ENCODE measurements at places on chromosomes 2 and 18.

DNA sequence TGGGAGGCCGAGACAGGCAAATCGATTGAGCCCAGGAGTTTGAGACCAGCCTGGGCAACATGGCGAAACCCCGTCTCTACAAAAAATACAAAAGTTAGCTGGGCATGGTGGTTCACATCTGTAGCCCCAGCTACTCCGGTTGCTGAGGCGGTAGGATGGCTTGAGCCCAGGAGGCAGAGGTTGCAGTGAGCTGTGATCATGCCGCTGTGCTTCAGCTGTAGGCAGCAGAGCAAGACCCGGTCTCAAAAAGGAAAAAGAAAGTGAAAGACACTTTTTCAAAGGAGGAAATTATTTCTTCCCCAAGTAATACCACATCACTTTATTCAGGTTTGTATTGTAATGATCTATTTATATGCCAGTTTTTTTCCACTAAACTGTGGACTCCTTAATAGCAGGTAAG lies 35.7 kb upstream of the TAF4B start:
- DNase-seq = peak; percentile 73

- DNase-seq = no peak
These were observed 81.3 kb downstream of the ANKRD12 start for GRCh38 chr18:9217743-9218451.

GRCh38 chr18:42578792-42579191 lies 536.7 kb downstream of the RIT2 start:
- DNase-seq = no peak

GRCh38 chr2:73614105-73614504 lies 28.1 kb downstream of the NAT8 start:
- DNase-seq = no peak

GRCh38 chr2:233470011-233470687 lies 96.4 kb downstream of the USP40 start:
- no peak for DNase-seq

DNA sequence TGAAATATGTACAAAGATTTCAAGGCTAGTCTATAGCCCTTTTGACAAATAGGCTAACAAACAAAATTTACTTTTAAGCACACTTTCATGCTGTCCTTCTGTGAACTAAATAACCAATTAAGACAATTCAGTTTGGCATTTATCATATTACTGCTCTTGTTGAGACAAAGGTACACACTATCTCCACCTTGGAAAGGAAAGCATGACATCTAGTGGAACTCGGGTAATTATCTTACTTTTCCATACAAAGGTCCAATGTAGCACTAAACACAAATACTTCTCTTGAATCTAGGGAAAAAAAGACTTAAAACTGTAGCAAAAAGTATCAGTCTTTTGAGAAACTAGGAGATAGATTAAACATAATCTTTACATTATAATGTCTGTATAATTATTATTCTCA lies 125.0 kb upstream of the CD226 start:
- DNase-seq = no peak

GRCh38 chr18:56468396-56468795 lies 170.0 kb downstream of the TXNL1 start:
- DNase-seq = no peak

- no peak for DNase-seq
These were observed 73.2 kb downstream of the MBP start for GRCh38 chr18:77059294-77059916.

DNA sequence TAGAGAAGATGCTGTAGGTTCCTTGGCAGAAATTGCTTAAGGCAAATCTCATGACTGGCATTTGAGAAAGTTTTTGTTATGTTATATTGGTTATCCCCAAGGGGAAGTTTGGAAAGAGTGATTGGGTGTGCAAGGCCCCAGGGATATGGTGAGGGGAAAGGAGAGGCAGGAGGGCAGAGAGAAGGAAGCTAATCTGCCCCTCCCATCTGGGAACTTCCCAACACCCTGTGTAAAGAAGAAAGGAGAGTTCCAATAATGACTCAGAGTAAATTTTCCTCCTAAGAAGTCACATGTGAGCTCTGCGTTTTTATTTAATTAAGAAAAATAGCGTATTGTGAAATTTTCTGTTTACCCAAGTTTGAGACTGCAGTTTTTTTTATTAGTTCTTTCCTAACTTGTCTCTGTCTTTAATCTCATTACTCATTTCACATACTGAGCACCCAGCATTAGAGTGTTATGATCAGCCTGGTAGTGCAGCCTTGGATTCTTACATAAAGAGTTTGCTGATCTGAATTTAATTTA lies 3.1 kb upstream of the KYNU start:
- no peak for DNase-seq

DNA sequence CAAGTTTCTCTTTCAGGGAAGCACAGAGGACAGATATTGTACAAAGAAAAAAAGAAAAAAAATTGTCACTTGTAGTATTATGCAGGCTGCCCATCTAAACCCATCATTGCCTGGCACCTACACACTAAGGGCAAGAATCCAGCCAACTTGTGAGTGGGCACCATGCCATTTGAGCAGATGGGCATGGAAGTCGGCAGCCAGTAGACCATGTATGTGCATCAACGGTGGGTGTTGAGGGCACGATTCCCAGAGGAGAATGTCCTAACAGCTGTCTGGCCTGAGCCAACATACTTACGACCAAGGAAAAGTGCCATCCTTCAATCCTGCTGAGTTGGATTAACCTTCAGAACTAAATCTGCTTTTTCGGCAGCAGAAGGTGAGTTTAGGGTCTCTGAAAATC lies 63.9 kb downstream of the ARHGAP15 start:
- DNase-seq = no peak

DNA sequence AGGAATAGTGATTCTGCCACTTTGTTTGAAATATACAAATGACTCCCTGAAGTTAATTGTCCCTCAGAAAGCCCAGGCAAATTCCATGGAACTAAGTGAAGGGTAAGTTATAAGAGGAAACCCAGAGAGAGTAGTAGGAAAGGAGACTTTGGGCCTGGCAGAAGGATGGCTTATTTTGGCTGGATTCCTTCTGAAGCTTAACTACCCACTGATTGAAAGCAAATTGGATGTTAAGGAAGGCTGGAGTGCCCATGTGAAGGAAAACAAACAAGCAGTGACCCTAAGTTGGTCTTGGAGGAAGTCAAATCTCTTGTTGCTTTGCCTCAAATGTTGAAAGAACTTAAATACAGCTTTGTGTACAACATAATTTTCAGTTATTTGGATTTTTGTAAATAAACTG lies 1106.4 kb upstream of the ZEB2 start:
- no peak for DNase-seq

GRCh38 chr2:205700331-205701132 lies 18.2 kb downstream of the NRP2 start:
- no peak for DNase-seq

DNA sequence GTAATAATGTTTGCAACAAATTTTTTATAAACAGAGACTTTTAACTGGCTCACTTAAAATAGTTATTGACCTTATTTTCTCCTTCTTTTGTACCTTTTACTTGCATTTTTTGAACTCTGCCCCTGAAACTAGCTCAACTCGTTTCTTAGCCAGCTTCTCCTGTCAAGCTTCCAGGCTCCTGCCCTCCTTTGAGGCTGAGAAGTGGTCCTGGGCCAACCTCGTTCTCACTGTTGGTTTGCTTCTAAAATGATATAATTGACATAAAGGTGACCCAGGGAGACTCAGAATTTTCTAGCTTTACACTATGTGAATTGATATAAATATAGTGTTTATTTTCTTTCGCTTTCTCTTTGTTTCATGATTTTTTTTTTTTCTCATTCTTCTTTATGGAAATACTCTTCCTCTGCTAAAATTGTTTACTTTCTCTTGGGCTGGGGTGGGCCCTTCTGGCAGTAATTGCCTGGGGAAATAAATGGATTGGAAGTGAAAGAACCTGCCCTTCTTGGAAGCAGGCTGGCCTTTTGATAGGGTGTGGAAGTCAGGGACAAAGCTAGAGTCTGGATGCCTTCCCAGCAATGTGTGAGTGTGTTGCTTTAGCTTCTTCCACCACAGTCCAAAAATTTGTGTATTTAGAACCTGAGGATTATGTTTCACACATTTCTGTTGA lies 30.7 kb downstream of the GPD2 start:
- no peak for DNase-seq

DNA sequence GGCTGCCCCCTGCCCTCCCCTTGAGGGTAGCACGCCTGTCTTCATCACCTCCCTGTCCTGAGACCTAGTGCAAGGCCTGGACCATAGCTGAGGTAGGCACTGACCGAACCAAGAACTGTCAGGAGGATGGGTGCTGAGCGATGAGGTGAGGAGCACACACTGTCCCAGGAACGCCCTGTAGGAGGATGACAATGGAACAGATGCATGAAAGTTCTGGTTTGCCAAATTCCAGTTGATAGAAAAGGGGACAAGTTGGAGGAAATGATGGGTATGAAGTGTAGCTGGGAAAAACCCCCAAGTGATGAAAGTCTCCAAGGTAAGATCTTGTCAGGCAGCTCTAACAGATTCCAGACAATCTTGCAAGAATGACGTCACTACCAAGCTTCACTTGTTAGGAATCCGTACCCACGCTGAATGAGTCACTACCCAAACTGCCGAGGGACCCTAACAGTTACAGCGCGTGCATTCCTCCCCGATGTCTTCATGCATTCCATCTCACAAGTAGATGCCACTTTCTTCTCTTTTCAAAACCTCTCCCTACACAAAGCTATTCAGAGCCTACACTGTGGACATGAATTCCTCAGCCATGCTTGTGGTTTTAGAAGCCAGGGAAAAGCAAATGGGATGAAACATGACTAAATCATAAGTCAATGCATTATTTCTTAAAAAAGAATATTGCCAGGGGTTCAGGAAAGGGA lies 27.6 kb downstream of the MRPL33 start:
- DNase-seq = no peak

- no peak for DNase-seq
These were observed 95.4 kb downstream of the C1QL2 start for GRCh38 chr2:119063177-119063576.
